ENCODE measurements at places on chromosomes 11 and 22.

DNA sequence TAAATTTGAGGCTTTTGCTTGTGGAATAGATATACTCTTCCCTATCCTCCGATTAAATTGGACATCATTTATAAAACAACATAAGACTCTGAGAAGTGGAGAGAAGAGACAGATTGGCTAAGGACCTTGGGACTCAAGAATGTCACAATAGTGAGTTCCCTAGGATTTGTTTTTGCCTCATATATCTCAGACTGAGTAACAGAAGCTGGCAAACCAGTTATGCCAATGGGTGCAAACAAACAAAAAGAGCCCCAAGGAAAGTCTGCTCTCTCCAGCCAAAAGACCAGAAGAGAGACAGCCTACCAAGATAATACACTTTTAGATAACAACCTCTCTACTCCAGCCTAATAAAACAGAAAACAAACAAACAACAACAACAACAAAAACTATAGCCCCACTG is 28.9 kb downstream of the DEUP1 start:
- DNase-seq = no peak

GRCh38 chr11:116851626-116852025 is 14.2 kb upstream of the APOA1 start:
- no peak for DNase-seq

- no peak for DNase-seq
These were observed 9.0 kb downstream of the RPL27A start for GRCh38 chr11:8691601-8692000.

GRCh38 chr11:102306817-102307726 is 10.2 kb upstream of the BIRC3 start:
- no peak for DNase-seq

- DNase-seq = no peak
These were observed 272.8 kb downstream of the FAM76B start for GRCh38 chr11:95516786-95517185.

DNA sequence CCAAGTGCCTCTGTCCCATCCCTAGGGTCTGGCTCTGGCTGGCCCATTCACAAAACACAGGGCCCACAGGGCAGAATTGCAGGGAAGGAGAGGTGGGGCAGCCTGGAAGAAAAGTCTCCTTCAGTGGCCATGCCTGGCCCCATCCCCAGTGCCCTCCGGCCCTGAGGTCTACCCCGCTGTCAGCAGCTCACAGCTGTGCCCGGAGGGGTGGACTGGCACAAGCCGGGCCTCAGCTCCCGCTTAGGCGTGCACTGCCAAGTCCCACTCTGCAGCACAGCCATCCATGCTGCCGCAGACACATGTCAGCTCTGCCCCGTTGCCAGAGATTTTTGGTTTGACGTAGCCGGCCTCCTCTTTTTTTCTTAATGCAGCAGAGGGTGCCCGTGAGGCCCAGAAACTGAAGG is 3.9 kb upstream of the SCN2B start:
- no peak for DNase-seq

- no peak for DNase-seq
These were observed 25.6 kb upstream of the CD5 start for GRCh38 chr11:61076506-61077304.

GRCh38 chr11:35683728-35684339 is 21.3 kb downstream of the TRIM44 start:
- DNase-seq = no peak

- no peak for DNase-seq
These were observed 1.7 kb downstream of the EP300 start for GRCh38 chr22:41094041-41094593.

DNA sequence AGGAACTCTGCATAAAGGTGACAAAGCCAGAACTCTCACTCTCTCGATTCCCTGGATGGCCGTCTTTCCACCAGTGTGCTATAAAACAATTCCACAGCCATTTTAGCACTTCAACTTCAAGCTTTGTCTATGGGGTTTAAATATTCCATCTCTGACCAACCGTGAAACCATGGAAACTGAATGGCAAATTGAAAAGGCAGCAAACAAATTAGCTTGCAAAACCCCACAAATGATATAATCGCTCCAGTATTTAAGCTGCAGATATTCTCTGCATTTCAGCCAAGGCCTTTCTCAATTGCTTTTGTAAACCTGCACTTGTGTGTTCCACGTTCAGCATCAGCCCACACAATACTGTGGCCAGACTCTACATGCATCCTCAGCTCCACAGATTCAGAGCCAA is 131.7 kb upstream of the ISX start:
- DNase-seq = no peak

DNA sequence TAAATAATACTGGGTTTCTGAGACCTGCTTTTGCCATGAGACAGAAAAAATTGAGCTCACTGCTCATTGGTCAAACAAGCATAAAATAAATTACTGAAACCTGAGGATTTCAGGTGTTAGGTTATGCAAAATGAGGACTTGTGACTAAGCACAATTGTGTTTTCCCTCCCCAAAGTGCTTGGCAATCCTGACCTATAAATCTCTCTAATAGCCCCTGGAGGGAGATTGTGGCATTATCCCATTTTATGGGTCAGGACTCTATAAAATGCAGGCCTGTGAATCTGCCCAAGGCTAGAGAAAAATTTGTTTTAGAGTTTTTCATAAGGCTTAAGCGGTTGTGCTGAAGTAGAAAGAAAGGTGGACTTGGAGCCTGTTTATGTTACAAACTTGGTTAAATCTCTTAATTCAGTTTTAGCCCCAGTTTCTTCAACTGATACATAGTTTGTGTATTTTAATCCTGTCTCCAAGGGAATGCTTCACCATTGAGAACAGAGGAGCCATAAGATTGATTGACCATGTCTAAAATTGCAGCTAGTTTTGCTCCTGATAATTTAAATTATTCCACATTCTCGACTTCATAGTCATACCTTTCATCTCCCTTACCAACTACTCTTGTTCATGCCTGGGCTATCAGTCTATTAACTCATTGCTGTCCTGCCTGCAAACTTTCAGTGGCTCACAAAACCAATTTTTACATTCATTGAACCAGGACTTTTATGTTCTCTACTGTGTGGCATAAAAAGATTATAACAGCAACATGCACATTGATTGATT is 63.6 kb upstream of the LRRC4C start:
- no peak for DNase-seq

DNA sequence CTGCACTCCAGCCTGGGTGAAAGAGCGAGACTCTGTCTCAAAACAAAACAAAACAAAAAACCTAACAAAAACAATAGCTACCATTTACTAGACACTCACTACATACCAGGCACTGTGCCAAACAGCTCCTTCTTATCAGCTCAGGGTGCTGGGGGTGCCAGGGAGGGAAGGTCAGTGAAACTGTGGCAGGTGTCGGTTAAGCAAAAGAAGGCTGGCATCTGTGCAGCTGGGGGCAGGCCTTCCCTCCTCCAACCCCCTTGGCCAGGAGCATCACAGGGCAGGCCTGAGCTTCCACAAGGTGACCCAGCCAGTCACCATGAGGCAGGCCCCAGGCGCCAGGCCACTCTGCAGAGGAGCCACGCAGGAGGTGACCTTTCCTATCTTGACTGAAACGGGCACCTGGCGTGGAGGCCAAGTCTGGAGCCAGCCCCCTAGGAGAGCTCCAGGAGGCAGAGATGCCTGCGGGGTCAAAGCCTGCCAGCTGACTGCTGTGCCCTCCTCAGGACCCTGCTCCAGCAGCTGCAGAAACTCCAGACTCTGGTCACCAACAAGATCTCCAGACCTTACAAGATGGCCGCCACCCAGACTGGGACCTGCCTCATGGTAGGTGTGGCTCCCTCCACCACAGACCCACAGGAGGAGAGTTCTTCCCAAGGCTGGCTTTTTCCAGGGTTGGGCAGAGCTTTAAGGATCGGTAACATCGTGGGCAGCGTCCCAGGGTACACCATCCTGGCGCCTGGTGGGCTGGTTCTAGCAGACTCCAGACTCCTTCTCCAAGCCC is 31.3 kb upstream of the DGKZ start:
- DNase-seq = no peak

DNA sequence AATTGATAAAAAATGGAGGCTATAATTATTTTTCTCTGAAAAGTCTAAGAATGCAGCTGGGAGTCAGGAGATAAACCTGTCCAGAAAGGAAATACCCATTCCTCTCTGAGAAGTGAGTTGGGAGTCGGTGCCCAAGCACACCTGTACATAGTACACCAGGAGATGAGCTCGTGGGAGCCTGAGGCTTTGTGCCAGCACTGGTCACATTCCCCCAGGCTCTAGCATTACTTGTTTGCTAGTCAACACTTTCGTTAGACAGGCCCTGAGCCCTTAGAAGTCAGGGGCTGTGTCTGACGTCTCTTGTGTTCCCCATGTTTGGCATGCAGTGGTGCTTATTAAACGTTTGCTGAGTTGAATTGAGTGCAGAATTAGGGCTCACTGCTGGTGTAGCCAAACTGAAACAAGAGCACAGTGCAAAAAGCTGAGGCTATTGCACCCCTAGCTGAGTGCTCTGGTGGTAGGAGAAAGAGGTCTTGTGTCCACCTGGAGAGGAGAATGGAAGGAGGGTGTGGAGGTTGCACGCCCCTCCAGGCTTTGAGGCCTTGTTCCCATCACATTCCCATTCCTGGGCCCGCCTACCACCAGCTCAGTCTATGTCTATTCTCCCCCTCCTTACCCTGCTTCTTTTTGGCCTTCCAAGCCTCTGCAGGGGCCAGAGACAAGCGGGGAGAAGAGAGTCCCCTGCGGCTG is 6.8 kb downstream of the ROBO4 start:
- DNase-seq = no peak

- DNase-seq = no peak
These were observed 2.9 kb downstream of the LDLRAD3 start for GRCh38 chr11:35946766-35947165.

GRCh38 chr22:44412136-44412731 is 85.8 kb downstream of the RTL6 start:
- DNase-seq = no peak

- no peak for DNase-seq
These were observed 65.2 kb downstream of the NFAM1 start for GRCh38 chr22:42366806-42367581.

DNA sequence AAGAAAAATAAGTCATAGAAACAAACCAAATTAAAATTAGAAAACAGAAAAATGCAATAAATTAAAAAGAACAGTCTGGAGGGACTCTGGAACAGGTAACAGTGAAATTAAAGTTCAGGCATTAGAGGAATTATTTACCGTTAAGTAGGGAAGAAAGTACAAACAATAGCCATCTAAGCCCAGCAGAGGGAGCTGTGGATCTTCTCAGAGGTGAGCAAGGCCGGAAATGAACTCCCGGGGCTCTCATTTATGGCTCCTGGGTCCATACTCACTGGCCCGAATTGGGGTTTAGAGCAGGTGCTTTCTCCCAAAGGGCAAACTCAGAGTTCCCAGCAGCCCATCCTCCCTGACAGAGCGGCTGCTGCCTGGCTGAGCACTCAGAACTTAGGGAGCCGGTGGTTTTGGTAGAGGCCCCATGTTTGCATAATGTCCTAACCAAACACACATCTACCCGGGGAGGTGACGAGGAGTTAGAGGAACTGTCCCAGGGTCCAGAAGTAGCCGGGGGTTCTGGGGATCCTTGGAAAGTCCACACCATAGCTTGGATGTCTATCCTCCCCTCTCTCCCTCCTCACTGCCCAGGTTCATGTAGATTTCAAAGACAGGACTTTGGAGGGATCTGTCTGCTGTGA is 87.8 kb upstream of the VPREB1 start:
- DNase-seq = no peak

DNA sequence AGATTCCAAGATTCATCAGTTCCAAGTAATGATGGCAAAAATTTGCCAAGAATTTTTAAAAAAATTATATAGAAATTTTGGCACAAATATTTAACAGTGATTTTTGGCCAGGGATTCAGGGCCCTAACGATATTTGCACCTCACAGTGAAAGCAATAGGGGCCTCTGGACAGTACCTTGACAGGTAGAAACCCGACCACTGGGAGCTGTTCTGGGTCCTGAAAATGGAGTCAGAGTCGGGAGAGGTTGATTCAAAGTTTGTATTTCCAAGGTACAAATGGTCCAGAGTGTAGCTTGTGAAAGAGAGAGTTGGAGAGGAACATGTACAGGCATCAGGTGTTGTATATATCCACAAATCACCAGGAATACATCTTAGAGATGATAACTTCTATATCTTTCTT is 41.6 kb downstream of the MRGPRX2 start:
- DNase-seq = no peak

GRCh38 chr11:131693756-131694155 is 323.3 kb downstream of the NTM start:
- no peak for DNase-seq

DNA sequence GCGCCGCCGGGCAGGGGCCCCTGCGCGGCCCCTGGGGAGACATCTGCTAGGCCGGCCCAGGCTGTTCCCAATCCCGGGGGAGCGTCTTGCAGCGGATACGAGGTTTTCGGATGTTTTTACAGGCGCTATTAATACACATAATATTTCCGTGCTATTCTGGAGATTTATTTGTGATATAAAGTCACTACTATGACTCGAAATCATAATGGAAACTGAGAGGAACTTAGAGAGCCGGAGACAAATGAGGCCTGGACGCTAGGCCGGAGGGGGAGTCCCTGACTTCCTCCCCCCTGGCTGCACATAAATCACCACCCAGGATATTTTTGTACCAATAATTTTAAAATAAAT is 91.7 kb upstream of the ANO1 start:
- no peak for DNase-seq

- DNase-seq = no peak
These were observed 320 bp upstream of the PHLDA2 start for GRCh38 chr11:2929531-2929949.

DNA sequence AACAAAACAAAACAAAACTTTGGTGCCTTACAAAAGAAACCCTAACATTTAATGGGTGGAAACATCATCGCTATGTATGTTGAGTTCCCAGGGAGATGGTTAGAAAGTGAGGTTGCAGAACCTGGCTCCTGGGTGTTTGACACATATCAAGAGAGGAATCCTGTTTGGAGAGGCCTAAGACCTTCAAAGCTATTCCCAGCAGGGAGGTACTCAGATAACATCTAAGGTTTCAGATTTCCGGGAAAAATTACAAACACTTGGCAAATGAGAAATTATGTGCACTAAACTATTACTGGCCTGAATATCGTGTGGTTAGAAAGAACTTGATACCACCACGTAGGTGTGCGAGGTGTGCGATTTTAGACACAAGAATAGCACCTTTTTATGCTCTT is 18.5 kb downstream of the TRIM5 start:
- no peak for DNase-seq

DNA sequence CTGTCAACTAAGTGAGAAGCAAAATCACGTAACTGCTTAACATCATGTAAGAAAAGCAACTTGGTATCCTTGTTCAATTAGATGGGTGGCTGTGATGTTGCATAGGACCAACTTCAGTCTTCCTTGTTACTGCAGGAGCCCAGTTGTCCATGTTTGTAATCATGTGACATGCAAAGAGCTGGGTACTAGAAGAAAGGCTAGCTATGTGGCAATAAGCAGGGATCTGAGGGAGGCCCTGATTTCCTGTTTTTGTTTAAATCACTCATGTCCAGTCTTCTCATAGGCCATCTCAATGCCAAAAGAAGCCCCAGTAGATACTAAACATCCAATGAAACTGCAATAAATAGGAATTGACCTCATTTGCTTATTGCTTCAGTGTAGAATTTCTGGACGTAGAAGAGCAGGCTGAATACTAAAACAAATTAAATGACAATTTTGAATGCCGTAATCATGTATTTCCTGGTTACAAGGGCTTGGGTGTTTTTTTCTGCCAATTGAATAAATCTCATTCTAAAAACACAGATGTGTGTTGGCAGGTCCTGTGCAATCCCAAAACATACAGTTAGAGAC is 140.8 kb upstream of the ARHGAP20 start:
- no peak for DNase-seq

All from activated T-helper 1 cell treated with anti-CD3 and anti-CD28 coated beads, Interleukin-2, amount 50 U/mL, for 16 hours (primary cell).